Stimulated activated CD4-positive, alpha-beta T cell treated with anti-CD3 and anti-CD28 coated beads, Interleukin-4, amount 100 ng/mL, for 4 hours (primary cell): ENCODE measurements at places on chromosomes 7 and 10.

GRCh38 chr7:116525298-116525912, 569 bp downstream of the CAV1 start:
- no peak for DNase-seq

- DNase-seq, result no peak
Observed at GRCh38 chr10:10133281-10133680, 884.4 kb upstream of the CELF2 start.

DNA sequence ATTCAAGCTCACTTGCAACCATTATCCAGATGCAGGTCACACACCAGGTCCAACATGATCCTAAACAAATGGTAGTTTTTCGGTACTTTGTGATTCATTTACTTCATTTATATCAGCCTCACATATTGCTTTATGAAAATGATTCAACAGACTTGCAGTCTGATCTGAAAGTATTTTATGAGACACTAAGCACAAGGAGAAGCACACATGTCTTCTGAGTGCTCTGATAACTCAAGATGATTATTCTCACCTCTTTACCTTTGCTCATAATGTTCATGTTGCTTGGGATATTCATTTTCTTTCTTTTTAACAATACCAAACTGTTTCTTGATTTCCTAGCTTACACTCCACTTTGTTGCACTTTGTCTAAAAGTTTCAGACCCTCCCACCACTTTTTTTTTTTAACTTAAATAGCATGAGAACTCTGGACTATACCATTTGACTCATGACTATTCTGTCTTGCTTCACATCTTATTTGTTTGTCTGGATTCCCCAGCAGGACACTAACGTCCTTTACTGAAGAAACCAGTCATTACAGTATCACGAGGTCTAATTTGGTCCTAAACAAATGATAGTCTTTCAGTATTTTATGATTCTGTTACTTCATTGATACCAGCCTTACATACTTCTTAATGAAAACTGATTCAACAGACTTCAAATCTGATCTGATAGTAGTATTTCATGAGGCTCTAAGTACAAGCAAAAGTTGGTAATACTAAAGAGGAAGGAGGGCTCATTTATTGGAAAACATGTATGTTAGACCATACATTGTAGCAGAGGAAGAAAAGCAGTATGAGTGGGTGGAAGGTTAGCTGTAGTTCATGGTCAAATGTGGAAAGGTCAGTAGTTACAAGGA, 171.8 kb upstream of the AHR start:
- no peak for DNase-seq

DNA sequence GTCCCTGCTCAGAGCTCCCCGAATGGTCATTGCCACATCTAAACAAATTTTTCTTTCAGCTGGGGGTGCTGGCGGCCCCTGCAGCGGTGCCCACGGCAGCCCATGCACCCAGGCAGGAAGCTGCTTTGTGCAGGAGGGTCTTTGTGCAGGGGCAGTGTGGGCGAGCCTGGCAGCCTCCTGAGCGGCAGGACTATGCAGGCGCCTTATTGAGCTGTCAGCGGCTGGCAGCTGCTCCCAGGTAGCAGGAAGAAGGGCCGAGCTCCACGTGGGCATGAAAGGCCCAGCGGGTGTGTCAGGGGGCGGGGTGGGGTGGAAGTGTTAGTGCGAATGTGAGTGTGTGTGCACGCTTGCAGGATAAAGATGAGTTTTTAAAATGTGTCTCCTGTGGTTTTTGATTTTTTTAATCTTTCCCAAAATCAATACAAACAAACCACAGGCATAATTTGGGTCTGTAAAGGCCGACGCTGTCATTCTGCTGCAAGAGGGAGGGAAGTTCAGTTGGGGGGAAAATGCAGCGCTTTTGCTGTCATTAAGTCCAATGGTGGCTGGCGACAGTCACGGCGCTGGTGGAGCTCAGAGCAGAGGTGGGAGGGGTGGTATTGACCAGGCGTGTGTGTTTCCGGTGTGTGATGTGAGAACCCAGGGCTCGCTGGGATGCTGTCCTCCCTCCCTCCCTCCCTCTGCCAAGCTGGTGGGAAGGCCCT, 83.9 kb downstream of the LHPP start:
- no peak for DNase-seq

DNA sequence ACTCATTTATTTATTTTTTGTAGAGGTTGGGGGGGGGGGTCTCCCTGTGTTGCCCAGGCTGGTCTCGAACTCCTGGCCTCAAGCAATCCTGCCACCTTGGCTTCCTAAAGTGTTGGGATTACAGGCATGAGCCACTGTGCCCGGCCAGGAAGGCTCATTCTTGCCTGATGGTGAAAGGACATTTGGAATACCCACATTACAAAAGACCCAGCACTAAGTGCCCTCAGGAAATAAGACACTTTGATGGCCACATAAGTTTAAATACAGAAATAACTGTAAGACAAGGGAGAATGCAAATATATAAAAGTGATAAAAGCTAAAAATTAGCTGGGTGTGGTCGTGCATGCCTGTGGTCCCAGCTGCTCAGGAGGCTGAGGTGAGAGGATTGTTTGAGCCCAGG, 8.0 kb upstream of the SERPINE1 start:
- DNase-seq, result no peak

DNA sequence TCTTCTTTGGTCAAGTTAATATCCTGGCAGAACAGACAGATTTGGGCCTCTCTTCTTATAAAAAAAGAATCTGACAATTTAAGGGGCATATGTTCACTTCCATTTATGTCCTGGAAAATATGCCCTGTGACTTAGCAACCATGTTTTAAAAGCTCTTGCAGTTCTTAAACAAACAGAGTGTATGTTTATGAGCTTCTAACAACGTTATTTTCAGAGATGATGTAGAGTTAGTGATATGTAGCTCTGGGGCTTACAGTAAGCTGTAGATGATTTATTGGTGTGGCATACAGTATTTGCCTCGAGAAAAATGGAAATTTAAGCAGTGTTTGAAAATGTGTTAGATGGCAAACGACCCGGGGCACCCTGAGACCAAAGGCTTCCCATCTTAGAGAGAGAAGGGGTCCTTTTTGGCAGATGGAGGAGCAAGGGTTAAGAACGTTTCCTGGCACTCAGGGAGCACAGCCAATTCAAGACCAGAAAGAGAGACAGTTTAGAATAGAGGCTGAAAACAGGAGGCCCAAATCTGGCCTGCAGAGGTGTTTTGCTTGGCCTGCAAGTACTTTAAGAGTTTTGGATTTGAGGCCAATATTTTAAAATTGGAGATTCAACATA, 397.5 kb downstream of the KCNMA1 start:
- DNase-seq, result no peak

- no peak for DNase-seq
Observed at GRCh38 chr7:134313543-134313942, 3.2 kb downstream of the SLC35B4 start.
